ENCODE measurements at places on chromosomes 3 and 15.

GRCh38 chr3:38165722-38166387, 518 bp downstream of the OXSR1 start:
- peak; percentile 49 for DNase-seq

GRCh38 chr3:12471241-12471640, 13.0 kb upstream of the TSEN2 start:
- DNase-seq = no peak

- DNase-seq = no peak
Observed at GRCh38 chr3:13857702-13858380, 22.0 kb downstream of the WNT7A start.

GRCh38 chr15:36609793-36610192, 30.4 kb downstream of the CDIN1 start:
- DNase-seq = no peak

DNA sequence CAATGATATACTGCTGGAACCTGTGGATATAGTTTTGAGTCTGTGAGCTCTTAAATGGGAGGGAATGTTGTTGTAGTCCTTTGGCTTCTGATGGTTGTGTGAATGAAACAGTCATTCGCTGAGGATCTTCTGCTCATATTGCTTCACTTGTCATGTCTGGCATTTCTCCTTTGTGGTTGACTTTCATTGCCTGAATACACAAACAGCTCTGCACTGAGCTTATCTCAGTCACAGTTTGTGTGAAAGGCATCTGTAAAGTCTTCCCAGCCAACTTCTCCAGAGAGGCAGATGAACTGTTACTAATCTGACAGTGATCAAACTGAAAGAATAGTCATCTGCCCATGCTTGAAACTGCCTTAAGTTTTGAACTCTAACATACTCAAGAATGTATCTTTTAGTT, 59.8 kb downstream of the TMED3 start:
- no peak for DNase-seq

- DNase-seq = peak; percentile 17
Observed at GRCh38 chr3:30492322-30493192, 113.8 kb upstream of the TGFBR2 start.

GRCh38 chr3:10546181-10546624, 40.8 kb upstream of the ATP2B2 start:
- no peak for DNase-seq

GRCh38 chr15:60442031-60442650, 36.8 kb downstream of the ICE2 start:
- no peak for DNase-seq

DNA sequence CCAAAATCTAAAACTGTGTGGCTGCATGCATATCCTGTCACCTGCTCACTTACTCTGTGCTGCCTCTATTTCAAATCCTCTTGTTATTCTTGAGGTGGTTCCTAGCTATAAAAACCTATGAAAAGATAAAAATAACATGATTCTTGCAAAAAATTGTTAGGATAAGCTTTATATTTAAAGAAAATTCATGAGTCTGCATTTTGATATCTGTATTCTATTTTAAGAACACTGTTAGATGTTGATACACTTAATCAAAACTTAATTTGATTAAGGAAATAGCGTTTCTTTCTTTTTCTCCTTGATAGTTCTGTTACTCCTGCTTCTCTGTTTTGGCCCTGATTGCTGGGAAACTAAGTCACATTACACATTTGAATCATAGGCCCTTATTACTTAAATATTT, 22.5 kb downstream of the STT3B start:
- DNase-seq = no peak

DNA sequence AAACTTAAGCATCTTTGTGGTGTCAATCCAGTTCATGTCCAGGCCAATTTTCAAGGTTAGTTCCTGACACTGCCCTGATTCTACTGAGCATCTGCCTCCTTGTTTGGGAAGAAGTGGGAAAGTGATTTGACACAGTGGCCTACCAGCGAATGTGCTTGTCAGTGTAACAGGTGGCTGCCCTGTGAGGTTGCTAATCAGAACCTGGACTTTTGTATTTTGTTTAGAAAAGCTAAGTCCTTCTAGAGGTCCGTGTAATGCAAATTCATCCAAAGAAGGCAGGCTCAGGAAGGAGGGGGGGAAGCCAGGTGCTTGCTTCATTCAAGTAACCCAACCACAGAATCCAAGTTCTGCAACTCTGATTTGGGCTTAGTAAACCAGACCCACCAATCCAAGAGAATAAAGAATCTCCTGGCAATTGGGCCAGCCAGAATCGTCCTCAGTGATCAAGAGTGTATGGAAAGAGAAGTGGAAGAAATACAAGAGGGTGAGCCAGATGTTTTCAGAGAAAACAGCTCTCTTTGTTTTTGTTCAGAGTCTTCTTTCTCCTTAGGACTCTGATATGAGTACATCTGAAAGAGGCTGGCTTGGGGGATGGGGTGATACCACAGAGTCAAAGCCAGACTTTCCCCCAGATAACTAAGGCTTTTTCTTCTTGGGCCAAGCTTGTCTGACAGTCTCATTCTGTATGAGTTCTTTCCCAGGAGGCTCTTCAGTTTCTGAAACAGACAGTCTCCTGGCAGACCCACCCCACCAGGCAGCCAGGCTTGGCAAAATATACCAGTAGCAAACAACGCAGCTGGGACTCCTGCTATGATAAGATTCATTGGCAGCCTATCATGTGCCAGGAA, 508.9 kb upstream of the TBL1XR1 start:
- no peak for DNase-seq

GRCh38 chr3:132787616-132788300, 65.5 kb upstream of the NPHP3 start:
- DNase-seq = no peak

DNA sequence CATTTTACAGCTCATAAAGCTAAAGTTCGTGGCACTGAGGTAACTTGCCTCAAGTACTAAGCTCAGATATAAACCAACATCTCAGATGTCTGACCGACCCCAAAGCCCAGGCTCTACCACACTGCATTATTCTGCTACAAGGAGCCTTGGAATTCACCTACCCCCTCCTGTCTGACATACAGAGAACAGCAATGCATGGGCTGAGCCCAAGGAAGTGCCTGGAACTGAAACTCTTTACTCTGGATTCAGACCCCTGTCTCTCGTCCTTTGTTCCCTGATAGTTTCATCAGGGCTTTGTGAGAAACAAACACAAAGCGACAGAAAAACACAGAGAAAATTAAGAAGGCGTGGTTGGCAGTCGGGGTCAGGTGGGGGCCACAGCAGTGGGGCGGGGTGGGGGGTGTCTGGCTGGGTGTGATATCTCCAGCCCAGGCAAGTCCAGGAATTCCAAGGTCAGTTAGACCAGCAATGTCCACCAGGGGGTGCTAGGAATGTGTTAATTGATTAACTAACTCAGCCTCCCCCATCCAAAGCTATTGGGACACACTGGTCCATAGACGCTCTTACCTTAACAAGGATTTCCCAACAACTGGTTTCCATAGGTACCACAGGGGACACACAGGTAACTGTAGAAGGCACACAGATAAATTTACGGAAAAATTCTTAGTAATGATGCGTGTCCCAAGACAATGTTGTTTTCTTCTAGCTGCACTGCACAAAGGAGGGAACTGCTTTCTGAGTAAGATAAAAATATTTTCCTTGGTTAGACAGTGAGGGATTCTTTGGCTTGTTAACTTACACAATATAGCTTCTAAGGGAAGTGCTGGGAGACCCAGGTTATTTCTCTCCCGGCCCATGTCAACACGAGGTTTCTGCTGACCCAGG, 18.8 kb upstream of the SSUH2 start:
- peak; percentile 95 for DNase-seq

GRCh38 chr3:13584901-13585300, 36.0 kb downstream of the FBLN2 start:
- DNase-seq = no peak

DNA sequence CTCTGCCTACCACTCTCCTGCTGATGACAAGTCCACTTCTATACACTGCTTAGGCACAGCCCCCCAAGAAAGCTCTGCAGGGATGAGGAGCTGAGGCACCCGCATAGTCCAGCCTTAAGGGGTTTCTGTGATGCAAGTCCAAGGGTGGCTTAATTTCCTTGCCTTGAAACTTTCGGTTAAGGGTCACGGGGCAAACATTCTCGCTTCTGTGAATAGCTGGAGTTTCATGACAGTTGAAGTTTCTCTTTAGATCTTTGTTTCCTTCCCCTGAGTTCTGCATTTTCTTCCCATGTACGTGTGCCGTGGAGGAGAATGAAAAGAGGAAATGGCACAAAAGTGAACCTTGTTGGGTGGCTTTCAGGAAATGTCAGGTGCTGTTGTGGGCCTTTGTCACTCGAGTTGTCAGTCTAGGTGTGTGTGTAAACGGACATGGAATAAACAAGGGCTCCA, 7.0 kb downstream of the GPR160 start:
- no peak for DNase-seq

GRCh38 chr3:154884952-154885351, 195.2 kb upstream of the MME start:
- DNase-seq = no peak

GRCh38 chr3:61594964-61595285, 33.6 kb downstream of the PTPRG start:
- DNase-seq = no peak

- no peak for DNase-seq
Observed at GRCh38 chr15:69094124-69094921, 66.1 kb upstream of the GLCE start.

DNA sequence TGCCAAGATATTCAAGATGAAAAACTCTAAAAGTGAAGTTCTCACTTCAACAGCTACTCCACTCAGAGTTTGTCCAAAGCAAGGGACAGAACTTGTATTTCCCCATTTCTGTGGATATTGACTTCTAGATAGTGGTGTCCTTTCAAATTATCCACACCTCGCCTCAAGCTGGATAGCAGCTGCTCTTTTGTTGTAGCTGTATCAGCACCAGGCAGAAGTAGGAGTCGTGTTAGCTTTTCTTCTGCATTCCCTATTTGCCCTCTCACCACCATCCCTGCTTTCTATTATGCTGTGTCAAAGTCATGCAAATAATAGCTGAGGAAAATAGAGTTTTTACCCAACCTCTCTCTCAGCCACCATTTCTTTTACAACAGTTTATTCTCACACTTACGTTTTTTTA, 303.8 kb downstream of the EPHA3 start:
- DNase-seq = no peak

DNA sequence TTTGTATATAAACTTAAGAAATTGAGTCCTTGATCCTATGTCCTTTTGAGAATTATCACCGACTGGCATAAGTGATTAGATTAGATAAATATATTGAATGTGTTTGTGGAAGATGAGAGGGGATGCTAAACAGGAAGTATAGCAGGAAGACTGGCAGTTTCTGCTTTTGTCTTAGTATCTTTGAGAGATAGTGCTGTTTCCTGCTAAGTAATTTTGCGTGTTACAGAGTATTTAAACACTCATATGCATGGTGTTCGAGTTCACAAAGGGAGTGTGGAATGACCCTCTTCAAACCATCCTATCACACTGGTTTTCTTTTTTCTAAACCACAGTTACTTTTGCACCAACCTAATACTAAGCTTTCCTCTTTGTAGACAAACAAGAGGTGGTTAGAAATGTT, 106.0 kb downstream of the KLHL25 start:
- DNase-seq = no peak

DNA sequence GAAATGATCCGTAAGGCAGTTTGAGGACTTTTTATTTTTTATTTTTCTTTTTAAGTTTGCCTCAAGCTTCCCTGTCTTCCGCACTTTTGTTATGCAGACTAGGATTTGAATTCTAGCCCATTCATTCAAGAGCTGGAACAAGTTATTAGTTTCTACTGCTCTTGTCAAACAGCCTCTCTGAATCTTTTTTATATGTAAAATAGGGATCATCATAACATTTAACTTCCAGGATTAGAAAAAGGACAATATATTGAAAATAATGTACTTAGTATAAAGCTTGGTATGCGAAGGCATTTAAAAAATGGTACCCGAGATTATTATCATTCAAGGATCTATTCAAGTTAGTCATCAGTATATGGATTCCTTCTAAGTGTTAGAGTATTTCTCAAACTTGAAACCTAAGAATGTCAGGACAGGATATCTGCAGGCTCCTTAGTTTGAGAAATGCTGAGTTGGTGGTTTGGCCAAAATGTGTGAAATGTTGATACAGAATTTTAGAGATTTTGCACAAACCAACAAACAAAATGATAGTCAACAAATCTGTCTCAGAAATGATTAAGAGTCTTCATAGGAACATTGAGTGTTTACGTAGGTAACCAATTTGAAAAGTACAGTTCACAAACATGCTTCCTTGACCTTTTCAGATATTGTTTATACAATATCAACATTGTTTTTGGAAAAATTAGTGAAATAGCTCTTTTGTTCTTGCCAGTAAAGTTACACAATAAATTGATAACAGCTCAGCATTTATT, 40.5 kb upstream of the IGSF10 start:
- no peak for DNase-seq

DNA sequence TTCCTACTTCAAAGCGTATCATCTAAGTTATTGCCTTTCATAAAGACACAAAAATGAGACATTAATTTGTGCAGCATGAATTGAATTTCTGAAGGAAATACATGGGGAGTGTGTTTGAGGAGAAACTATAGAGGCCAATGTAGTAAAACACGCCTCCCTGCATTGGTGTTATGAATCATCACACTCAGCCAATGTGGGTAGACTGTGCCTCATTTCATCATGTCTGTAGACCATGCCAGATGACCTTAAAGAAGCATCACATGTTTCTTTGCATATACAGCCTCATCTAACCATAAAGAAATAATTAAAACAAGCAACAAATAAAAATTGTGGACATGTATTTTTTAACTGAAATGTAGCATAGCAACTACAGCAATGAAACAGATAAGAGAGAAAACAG, 486.0 kb upstream of the ADAMTS9 start:
- DNase-seq = no peak

DNA sequence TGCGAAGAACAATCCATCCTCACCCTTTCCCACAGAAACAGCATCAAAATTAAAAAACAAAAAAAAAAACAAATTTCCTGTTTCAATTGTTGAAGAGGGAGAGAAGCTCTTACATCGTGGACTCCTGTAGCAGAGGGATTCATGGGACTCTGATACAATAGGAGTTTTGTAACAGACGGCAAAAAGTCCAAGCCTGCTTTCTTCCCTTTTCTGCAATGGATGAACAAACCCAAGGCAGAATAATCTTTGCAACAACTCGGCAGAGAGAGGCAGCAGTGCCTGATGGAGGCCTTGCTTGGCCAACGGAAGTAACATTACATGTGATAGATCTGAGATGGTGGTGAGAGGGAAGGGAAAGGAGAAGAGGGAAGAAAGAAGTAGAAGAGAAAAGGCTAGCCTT, 26.9 kb downstream of the CCR4 start:
- DNase-seq = no peak

DNA sequence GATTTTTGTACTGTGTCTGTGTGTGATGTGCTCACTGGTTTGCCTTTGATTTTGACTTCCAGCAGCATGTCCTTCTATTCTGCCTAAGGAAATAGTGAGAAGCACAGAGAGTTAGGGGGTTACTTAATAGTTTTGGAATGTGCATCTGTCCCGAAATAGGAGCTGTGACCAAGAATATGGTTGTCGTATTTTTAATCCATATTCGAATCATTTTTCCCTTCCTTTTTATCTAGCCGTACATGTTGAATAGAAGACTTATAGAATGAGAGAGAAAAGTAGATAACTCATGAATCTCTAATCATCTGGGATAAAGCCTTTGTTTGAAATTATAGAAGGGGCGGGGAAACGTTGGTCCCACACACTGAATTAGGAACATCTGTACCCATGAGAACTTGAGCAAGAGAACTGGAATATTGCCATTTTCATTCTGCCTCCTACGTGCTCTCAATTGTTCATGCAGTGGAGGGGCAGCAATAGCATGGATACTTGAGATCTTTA, 23.6 kb downstream of the CRTC3 start:
- DNase-seq = no peak

- no peak for DNase-seq
Observed at GRCh38 chr15:57112178-57112577, 193.7 kb downstream of the TCF12 start.

- no peak for DNase-seq
Observed at GRCh38 chr3:139127101-139127500, 82.4 kb upstream of the PRR23C start.

- DNase-seq = no peak
Observed at GRCh38 chr3:124815781-124816180, 71.4 kb downstream of the ITGB5 start.

All from HuH-7 (cell line).